ENCODE measurements at places on chromosomes 7 and 10.
A peak's percentile ranks its signal among the peaks of the same experiment; 100 is the strongest.

DNA sequence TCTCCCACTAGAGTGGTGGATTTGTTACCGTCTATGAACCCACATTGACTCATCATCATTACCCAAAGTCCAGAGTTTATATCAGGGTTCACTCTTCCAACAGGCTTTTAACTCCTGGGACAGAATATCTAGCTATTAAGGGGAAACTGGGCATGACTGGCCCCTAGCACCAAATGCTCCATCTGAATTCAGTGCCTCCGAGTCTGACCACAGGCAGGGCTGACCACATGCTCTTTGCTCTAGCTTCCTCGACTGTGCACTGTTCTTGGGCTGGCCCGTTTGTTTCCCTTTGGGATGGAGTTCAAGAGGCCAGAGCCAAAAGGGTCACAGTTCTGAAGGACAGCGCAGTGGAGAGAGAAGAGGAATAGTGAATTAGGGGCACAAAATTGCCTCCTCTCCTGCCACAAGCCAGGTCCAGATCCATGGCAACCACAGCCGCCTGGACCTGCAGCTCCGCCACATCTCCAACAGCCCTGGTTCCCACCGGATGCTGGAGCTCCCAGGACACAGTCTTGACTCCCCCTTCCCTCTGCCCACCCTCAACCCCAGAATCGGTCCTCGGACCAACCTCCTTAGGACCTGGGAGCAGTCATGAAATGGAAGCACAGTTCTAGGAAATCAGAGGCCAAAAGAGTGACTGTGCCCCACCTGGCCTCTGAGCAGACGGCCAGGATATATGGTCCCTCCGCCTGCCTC, 16.2 kb downstream of the CAMK2G start:
- DNase-seq: no peak

DNA sequence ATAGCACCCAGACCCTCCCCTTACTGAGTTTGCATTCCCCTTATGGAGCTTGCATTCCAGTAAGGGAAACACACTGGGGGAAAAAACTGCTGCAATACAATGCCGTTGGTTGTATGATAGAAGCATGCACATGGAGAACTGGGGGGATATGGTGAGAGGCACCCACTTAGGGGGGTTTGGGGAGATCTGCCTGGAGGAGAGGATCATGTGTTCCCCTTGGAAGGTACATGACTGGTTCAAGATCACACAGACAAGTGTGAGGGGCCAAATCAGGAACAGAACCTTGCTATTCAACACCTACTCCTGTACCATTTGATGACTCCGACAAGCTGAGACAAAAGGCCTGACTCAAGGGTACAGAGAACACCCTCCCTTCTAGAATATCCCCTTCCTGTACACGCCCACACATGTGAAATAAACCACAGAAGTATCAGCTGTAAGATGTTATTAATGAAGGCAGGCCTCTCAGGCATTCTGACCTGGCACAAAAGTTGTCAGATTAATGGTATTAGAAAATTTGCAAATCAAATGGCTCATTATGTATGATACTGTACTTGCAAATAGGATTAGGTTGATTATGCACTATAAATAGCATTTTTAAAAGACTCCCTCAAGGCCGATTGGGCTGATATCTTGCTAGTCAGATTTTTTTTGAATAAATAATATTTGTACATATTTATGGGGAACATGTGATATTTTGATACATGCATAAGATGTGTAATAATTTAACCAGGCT, 122.2 kb downstream of the NPY start:
- no peak for DNase-seq

GRCh38 chr7:148698397-148699023, at the start of gene CUL1:
Gene CUL1, plus strand, starts transcription at chr7:148698903. Its CDS starts 31,220 bp downstream, at chr7:148730123.
- DNase-seq: no peak

- no peak for DNase-seq
Observed at GRCh38 chr7:98000356-98000755, 10.4 kb upstream of the OCM2 start.

DNA sequence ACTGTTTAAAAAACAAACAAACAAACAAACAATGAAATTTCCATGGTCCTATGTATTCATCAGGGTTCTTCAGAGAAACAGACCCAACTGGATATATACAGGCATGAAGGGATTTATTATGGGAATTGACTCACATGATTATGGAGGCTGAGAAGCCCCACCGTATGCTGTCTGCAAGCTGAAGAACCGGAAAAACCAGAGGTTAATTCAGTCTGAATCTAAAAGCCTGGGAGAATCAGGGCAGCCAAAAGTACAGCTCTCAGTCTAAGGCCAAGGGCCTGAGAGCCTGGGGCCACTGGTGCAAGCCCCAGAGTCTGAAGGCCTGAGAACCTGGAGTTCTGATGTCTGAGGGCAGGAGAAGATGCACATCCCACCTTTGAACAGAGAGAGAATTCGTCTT, 163.5 kb downstream of the MDFIC start:
- DNase-seq: no peak

DNA sequence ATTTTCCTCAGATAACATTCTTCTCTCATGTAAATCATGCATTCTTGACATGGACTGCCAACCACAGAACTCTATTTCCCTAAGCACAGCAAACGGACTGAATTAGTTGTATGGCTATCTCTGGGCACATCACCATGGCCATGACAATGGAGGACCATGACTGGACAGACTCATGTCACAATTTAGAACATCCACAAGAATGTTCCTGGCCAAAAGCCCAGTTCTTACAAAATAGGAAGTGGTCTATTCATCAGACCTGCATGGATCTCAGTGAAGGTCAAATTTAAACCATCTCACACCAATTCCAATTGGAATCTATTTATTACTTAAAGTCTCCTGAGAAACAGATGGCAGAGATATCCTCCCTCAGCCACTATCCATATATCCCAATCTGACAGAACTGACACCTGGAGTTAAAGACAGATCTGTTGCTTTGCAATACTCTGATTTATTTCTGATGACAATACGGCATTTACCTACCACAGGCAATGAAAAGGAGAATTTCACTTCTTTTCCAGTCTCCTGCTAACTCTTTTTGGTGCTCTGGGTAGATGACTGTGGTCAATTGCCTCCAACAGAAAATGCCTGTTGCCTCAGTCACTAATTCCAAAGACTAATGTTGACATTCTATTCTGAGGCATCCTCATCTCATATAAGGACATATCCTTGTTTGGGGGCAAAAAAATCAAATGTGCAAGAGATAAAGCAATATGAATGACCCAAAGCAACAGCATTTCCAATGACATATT, 254.8 kb downstream of the HTR7 start:
- DNase-seq: no peak

GRCh38 chr10:14403881-14404623, 73.3 kb upstream of the FRMD4A start:
- no peak for DNase-seq

- DNase-seq: no peak
Observed at GRCh38 chr10:117390420-117390819, 15.2 kb upstream of the PDZD8 start.

GRCh38 chr10:22644222-22644621, 70.2 kb downstream of the PIP4K2A start:
- DNase-seq: no peak

GRCh38 chr10:31197886-31198285, 121.1 kb upstream of the ZEB1 start:
- DNase-seq: no peak

GRCh38 chr10:98611436-98611835, 164.7 kb upstream of the HPS1 start:
- DNase-seq: no peak

GRCh38 chr10:76998451-76998850, 639.2 kb downstream of the KCNMA1 start:
- DNase-seq: no peak

- no peak for DNase-seq
Observed at GRCh38 chr10:22183771-22184461, 33.9 kb downstream of the EBLN1 start.

- no peak for DNase-seq
Observed at GRCh38 chr10:28291881-28292297, 11.0 kb downstream of the MPP7 start.

GRCh38 chr10:59560990-59561389, 148.7 kb downstream of the SLC16A9 start:
- no peak for DNase-seq

DNA sequence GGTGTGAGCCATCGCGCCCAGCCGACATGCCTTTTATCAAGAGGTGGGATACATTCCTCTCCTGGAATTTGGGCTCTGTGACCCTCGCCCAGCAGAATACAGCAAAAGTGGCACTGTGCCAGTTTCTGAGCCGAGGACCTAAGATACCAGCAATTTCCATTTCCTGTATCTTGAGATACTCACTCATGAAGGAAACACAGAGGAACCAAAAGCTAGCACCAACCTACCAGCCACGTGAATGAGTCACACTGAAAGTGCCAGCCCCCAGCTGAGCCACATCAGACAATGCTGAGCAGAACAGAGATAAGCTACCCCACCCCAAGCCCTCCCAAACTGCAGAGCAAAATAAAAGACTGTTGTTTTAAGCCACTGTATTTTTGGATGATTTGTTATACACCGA, 56.3 kb downstream of the CACUL1 start:
- DNase-seq: peak; percentile 11
